ENCODE measurements at places on chromosomes 4 and X. TPM values are rescaled to one million over a fixed set of nuclear protein-coding genes. Genes with fewer than 3 reads are reported as not detected.

Gene DUSP21
- total RNA-seq: not detected

Gene TCEAL9
- total RNA-seq: 44.9 TPM

Gene SLC25A53
- 3.2 TPM for total RNA-seq

Gene CRMP1
- total RNA-seq: not detected

Gene SORBS2
- total RNA-seq: 47.7 TPM

DNA sequence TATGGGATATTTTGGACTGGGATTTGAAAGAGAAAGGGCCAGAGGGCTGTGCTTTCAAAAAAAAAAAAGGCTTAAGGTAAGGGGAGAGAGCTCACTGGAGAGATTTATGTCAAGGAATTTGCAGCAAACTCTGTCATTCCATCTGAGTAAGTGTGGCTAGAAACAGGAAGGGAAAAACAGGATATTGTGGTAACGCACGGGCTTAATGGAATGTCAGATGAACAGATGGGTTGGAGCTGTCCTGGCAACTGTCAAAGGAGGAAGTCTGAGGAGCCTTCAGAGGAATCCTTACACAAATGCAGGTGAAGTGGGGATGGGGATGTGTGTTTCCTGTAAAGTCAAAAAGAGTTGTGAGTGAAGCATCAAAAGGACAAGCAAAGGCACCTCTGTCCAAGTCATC, 15.1 kb upstream of the NKX3-2 start:
- DNase-seq: no peak
- H3K4me3 ChIP-seq: no peak overlapping the region
- H3K4me1 ChIP-seq: no peaks in the 10 kb centered on the region
- no peaks in the 10 kb centered on the region for H3K27me3 ChIP-seq
- H3K27ac ChIP-seq: no peak overlapping the region

- H3K36me3 ChIP-seq: no peaks in the 10 kb centered on the region
- no peak within 1 kb of the TSS for H3K27ac ChIP-seq
- DNase-seq: no peak
- no peaks in the 10 kb centered on the region for H3K4me1 ChIP-seq
- no peaks in the 10 kb centered on the region for H3K27me3 ChIP-seq
Observed at GRCh38 chr4:67558493-67558892, at the start of gene STAP1. Gene STAP1 (plus strand): TSS chr4:67558727. CDS start chr4:67558810, 83 bp downstream.

DNA sequence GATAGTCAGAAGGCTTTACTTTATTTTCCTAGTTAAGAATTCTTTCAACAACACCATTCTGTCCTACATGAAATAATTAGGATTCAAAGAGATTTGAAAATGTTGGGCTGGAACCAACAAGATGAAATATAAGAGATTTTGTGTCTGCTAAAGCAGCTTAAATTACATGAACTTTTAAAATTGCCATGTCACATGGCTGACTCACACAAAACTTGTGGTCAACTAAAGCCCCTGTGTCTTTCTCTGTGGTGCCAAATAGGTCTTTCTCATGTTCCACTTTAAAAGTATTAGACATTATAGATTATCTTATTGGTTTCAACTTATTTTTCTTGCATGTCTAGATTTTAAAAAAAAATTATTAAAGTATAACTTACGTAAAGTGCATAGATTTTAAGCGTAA, 60.8 kb upstream of the FHL1 start:
- no peaks in the 10 kb centered on the region for H3K27me3 ChIP-seq
- H3K4me3 ChIP-seq: no peak overlapping the region
- no peaks in the 10 kb centered on the region for H3K4me1 ChIP-seq
- H3K27ac ChIP-seq: no peak overlapping the region
- H3K36me3 ChIP-seq: no peaks in the 10 kb centered on the region
- DNase-seq: no peak

GRCh38 chr4:114180481-114180880, 201.0 kb upstream of the ARSJ start:
- DNase-seq: peak; percentile 33
- H3K4me3 ChIP-seq: no peak overlapping the region
- no peak overlapping the region for H3K27ac ChIP-seq
- no peaks in the 10 kb centered on the region for H3K27me3 ChIP-seq

DNA sequence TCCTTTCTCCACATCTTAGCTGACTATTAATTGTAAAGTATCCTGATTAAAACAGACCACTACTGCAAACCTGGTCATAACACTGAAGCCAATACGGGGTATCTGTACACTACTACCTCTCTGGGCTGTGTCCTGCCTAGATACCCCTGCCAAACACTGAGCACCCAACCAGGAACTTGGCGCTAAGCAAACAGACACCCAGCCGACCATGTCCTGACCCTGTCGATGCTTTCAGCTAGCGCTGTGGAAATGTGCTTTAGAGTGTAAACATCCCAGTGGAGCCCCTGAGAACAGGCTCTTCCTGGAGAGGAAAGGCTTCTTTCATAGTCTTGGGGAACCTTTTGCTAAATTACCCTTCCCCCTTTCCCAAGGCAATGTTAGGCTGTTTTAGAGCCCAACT, 52.9 kb downstream of the CCNG2 start:
- H3K27me3 ChIP-seq: no peaks in the 10 kb centered on the region
- DNase-seq: no peak
- no peaks in the 10 kb centered on the region for H3K36me3 ChIP-seq
- H3K4me3 ChIP-seq: no peak overlapping the region
- H3K27ac ChIP-seq: no peak overlapping the region
- no peaks in the 10 kb centered on the region for H3K4me1 ChIP-seq

GRCh38 chr4:67371615-67372014, 173.7 kb downstream of the CENPC start:
- no peaks in the 10 kb centered on the region for H3K27me3 ChIP-seq
- no peaks in the 10 kb centered on the region for H3K36me3 ChIP-seq

GRCh38 chrX:19721726-19722370, 165.6 kb downstream of the SH3KBP1 start:
- no peaks in the 10 kb centered on the region for H3K36me3 ChIP-seq
- H3K27ac ChIP-seq: no peak overlapping the region
- H3K4me3 ChIP-seq: no peak overlapping the region
- H3K27me3 ChIP-seq: no peaks in the 10 kb centered on the region
- H3K4me1 ChIP-seq: no peaks in the 10 kb centered on the region
- DNase-seq: no peak

DNA sequence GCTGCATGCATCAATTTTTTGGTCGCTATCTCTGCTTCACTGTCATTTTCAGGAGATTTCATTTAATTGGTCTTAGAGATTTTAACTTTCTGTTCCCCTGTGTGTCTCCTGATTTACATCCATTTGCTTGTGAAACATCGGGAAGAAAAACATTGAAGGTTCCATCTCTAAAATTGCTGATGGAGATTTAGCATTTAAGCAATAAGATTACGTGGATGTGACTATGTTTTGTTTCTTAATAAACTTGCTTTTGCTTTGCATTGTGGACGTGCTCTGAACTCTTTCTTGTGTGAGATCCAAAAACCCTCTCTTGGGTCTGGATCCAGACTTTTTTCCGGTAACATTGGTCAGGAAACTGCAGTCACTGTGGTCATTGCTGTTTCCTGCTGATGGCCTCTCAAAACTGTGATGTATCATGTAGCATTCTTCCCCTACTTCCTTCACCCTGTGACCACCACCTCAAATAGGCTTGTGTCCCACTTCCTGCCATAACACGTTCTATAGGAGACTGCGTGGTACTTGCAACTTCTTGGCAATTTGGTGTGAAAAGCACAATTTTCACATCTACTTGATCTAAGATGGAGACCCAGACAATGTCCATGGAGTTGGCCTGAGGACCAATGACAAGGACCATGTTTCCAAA, 4.9 kb downstream of the CXCL2 start:
- no peak for DNase-seq
- H3K27me3 ChIP-seq: no peaks in the 10 kb centered on the region
- no peak overlapping the region for H3K4me3 ChIP-seq
- H3K36me3 ChIP-seq: no peaks in the 10 kb centered on the region
- H3K4me1 ChIP-seq: peaks cover 22% of the 10 kb centered on the region

GRCh38 chr4:39932776-39933402, 44.8 kb downstream of the PDS5A start:
- peaks cover 6% of the 10 kb centered on the region for H3K4me1 ChIP-seq
- no peak for DNase-seq
- H3K4me3 ChIP-seq: no peak overlapping the region
- H3K36me3 ChIP-seq: no peaks in the 10 kb centered on the region
- peak overlapping the region; percentile 49 for H3K27ac ChIP-seq
- no peaks in the 10 kb centered on the region for H3K27me3 ChIP-seq

GRCh38 chr4:108030332-108030731, 40.6 kb downstream of the HADH start:
- H3K36me3 ChIP-seq: peaks cover 2% of the 10 kb centered on the region
- H3K4me1 ChIP-seq: no peaks in the 10 kb centered on the region
- peak; percentile 58 for DNase-seq
- H3K27ac ChIP-seq: no peak overlapping the region

GRCh38 chrX:68589372-68589753, 58.1 kb upstream of the STARD8 start:
- no peak overlapping the region for H3K4me3 ChIP-seq
- H3K4me1 ChIP-seq: no peaks in the 10 kb centered on the region
- no peaks in the 10 kb centered on the region for H3K36me3 ChIP-seq

GRCh38 chrX:133413218-133413925, 1.9 kb downstream of the GPC4 start:
- no peak overlapping the region for H3K4me3 ChIP-seq
- no peaks in the 10 kb centered on the region for H3K36me3 ChIP-seq
- no peaks in the 10 kb centered on the region for H3K27me3 ChIP-seq
- no peak for DNase-seq
- no peak overlapping the region for H3K27ac ChIP-seq

- no peak overlapping the region for H3K27ac ChIP-seq
- no peaks in the 10 kb centered on the region for H3K36me3 ChIP-seq
- DNase-seq: no peak
- no peaks in the 10 kb centered on the region for H3K4me1 ChIP-seq
- H3K4me3 ChIP-seq: no peak overlapping the region
Observed at GRCh38 chrX:31702222-31702621, 630.4 kb upstream of the FTHL17 start.

GRCh38 chrX:103376979-103377324, 614 bp downstream of the BEX3 start:
- no peaks in the 10 kb centered on the region for H3K36me3 ChIP-seq
- no peaks in the 10 kb centered on the region for H3K27me3 ChIP-seq
- H3K4me3 ChIP-seq: peak overlapping the region; percentile 79

- no peaks in the 10 kb centered on the region for H3K36me3 ChIP-seq
- peak; percentile 30 for DNase-seq
- H3K27ac ChIP-seq: no peak overlapping the region
- H3K4me3 ChIP-seq: no peak overlapping the region
- no peaks in the 10 kb centered on the region for H3K27me3 ChIP-seq
Observed at GRCh38 chr4:46931981-46932380, 22.9 kb upstream of the COX7B2 start.

DNA sequence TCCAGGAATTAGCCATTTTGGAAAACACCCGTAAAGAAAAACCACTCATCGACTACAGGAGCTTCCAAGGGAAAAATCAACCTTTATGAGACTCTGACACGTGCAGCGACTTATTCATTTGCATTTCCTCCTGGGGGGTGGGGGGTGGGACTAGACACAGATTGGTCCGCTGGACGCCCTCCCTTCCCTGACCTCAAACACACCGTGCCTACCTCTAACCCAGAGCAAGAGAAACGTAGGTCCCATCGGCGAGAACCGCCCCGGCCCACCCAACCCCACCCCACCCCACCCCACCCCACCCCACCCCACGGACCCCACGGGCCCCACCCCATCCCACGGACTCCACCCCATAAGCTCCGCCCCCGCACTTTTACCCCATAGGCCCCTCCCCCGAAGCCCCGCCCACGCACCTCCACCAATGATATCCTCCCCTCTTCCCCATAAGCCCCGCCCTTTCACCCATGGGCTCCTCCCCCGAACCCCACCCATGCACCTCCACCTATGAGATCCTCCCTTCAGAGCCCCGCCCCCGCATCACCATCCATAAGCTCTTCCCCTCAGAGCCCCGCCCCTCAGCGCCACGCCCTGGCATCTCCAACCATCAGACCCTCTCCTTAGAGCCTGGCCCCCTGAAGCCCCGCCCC, 1.1 kb downstream of the GTPBP6 start:
- peak overlapping the region; percentile 83 for H3K27ac ChIP-seq
- H3K4me1 ChIP-seq: no peaks in the 10 kb centered on the region
- DNase-seq: no peak
- peaks cover 7% of the 10 kb centered on the region for H3K36me3 ChIP-seq
- H3K27me3 ChIP-seq: no peaks in the 10 kb centered on the region

DNA sequence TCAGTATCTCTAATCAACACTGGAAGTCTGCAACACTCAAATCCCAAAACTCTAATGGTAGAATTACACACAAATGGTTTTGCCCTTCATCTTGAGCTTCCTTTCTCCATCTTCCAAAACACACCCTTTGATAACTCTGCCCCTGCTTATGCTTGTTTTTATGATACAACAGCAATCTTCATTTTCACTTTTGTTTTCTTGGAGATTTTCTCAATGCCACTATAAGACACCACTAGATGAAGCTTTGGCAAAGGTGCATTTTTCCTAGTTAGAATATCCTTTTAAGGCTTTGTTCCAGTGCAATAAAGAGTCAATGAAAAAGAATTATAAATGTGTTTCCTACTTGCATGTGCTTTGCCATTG, 472.4 kb upstream of the NWD2 start:
- no peak for DNase-seq
- H3K27me3 ChIP-seq: no peaks in the 10 kb centered on the region
- no peaks in the 10 kb centered on the region for H3K4me1 ChIP-seq

DNA sequence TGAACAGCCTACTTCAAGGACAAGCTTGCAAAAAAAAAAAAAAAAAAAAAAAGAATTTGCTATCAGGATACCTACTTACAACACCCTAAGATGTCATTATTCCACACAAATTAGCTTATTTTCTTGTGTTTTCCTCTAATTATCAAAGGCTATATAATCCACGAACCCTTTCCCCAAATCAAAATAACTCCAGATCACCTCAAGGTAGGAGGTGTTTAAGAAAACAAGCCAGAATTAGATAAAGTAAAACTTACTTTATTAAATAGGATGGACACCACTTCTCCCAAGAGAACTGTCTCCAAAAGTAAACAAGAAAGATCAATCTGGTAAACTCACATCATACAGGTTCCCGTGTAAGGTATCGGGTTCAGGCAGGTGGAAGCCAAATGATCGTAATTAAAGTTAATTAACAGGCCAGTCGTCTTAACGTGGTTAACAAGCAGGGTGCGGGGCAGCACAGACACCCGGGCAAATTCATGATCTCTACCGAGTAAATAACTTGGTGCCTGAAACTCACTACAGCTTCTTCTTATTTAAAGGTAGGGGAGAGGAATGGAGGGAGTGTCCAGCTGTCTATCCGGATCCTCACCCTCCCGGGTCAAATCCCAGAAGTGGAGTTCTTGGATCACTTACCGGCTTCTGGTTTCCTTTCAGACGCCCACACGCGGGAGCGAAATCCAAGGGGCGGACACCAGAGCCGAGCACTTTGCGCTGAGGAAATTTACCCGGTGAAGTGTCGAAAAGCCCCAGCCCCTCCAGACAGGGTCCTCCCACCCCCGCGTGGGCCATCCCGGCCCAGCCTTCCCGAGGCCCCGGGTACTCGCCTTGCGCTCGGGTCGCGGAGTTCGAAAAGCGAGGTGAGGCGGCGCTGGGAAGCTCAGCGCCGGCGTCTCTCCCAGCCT, 708 bp downstream of the ARAP2 start:
- no peak for DNase-seq
- H3K4me3 ChIP-seq: peak overlapping the region; percentile 51
- no peaks in the 10 kb centered on the region for H3K36me3 ChIP-seq
- no peaks in the 10 kb centered on the region for H3K27me3 ChIP-seq
- 0 out of 2 replicates have a peak, but pooled peaks cover 3% of the 10 kb centered on the region for H3K4me1 ChIP-seq

Data from Caco-2 (cell line).